Stimulated activated CD8-positive, alpha-beta memory T cell treated with anti-CD3 and anti-CD28 coated beads, Interleukin-7, amount 100 ng/mL, for 1 hour (primary cell): ENCODE measurements at places on chromosomes 6 and 20.

- DNase-seq = no peak
These were observed 34.0 kb downstream of the ELOVL4 start for GRCh38 chr6:79913369-79913768.

GRCh38 chr20:35629427-35630145 lies 14.0 kb downstream of the SPAG4 start:
- no peak for DNase-seq

DNA sequence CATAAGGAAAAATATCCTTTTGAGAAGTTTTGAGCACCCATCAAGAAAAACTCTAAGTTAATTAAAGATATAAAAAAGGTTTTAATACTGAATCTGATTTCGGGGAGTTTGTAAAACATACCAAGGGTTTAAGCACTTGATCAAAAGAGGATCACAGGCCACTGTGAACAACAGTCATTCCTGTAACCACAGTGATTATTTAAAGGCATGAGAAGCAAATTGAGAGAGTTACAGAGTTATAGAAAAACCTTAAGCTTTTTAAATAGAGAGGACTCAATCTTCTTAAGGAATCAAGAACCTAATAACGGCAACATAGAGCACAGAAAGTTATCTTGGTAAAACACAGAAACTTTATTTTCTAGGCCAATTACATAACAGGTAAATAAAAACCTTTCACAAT lies 831.6 kb downstream of the C6orf118 start:
- no peak for DNase-seq

- no peak for DNase-seq
These were observed 19.5 kb downstream of the SLC22A1 start for GRCh38 chr6:160141001-160141726.

DNA sequence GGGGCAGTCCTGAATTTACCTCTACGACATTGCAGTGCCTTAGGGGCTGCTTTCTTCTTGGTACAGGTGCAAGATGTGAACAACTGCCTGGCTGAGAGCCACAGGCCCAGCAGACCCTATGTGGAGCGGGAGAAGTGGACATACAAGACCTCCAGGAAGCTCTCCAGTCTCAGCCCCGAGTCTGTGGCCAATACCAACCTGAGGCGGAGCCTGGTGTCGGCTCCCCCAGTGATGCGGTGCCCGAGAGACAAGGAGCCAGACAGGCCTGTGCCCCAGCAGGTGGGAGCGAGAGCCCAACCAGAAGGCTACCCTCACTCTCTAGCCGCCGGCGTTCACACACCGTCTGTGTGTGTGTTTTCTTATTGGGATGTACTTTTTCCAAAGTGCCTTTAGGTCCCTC lies 59.6 kb downstream of the EFCAB8 start:
- no peak for DNase-seq
